Ammon's horn (tissue), 1 donor: ENCODE measurements at places on chromosomes 1 and 21.
A peak's percentile ranks its signal among the peaks of the same experiment; 100 is the strongest.

GRCh38 chr1:72000809-72001208 is 281.5 kb downstream of the NEGR1 start:
- no peak for DNase-seq

DNA sequence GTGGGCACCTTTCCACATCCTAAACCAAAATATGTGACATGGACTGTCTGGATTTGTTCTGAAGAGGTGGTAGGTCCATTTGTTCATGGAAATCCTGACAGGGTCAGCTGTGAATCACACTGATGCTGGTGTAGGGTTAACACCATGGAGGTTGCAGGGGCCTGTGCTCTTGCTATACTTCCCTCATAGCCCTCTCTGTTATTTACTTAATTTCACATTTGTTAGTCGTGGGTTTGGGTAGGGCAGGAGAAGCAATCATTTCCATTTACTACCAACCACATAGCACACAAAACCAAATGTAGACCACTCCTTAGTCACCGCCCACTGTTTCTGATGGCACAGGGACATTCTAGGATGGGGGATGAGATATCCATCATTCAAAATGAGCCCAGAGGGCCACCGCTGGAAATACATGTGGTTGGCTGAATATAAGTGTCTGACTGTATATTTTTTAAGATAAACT is 61.8 kb upstream of the POU2F1 start:
- DNase-seq, result no peak

DNA sequence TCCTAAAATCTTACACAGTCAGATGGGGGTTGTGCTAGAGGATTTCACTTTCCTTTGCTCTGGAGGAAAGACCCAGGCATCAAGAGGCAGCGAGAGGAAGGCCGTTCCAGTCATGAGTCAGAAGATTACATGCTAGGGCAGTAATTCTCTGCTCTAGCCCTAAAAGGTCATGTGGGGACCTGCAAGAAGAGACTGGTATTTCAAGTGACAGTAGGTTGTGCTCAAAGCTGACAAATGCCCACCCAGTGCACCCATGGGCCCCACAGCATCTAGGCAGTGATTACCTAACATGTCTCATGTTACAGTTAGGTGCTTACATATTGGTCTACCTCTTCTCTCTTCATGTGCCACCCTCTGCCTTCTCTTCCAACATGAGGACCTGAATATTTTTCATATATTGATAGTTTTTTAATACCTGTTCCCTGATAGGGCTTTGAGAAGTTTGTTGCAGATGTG is 99.7 kb upstream of the BEND5 start:
- DNase-seq, result no peak

DNA sequence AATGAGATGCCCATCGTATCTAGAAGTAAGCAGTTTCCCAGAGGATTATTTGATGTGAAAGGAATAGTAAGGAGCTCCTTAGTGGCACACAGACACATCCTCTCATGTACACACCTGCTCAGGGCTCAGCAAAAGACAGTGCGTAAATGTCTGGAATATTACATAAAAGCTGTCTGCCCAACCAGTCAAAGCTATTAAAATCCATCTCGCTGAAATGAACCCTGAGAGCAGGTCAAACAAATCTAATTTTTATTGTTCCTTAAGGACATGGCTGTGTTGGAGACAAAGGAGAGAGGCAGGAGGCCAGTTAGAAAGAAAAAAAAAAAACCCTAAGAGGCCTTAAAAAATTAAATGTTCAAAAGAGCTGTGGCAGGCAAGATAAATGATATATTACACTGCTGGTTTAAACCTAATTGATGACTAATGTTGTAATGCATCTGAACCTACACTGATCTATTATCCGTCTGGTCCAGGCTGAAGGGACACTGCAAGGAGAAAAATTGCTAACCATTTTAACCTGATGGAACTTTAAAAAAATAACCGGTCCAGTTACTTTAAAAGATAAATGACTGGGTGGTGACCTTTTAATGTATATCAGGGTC is 58.5 kb upstream of the FGGY start:
- no peak for DNase-seq

DNA sequence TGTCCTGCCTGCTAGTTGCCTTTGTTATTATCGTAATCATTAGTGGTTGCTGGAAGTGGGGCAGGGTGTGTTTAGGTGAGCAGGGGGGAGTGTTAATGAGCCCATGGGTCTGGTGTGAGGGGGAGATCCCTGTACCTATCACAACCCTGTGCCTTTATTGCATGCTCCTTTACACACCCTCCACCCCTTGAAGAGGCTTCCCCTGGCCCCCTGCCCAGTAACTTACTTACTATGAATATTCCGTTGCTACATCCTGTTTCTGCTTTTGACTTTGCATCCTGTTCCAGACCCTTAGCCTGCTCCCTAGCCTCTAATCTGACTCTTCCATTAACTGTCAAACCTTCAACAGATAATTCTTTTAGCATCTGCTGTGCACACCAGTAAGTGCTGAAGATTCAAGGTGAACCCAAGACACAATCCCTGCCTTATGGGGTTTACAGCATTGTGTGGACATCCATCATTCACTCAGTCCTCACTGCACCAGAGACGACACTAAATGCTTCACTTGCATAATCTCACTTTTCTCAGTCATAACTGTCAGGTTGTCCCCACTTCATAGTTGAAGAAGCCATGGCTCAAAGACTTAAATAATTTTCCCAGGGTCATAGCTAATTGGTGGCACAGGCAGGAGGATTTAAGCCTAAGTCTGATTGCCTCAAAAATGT is 47.9 kb downstream of the CDC7 start:
- no peak for DNase-seq

DNA sequence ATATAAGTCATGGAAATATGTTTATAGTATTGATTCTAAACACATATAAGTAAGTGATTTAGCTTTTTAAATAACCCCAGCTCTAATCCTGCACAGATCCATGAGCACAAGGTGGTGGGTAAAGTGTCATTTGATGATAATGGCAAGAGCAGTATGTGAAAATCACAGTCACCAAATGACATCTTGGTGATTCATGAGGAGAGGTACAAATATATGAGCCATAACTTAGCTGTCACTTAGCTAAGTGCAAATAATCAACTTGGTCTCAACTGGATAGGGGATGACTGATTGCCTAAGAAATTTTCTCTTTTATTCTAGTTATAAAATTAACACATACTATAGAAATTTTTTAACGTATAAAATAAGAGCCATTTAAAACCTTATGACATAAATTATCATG is 198.1 kb downstream of the ZZZ3 start:
- DNase-seq, result no peak

- DNase-seq, result no peak
Observed at GRCh38 chr1:215780139-215780538, 213.0 kb downstream of the KCTD3 start.

DNA sequence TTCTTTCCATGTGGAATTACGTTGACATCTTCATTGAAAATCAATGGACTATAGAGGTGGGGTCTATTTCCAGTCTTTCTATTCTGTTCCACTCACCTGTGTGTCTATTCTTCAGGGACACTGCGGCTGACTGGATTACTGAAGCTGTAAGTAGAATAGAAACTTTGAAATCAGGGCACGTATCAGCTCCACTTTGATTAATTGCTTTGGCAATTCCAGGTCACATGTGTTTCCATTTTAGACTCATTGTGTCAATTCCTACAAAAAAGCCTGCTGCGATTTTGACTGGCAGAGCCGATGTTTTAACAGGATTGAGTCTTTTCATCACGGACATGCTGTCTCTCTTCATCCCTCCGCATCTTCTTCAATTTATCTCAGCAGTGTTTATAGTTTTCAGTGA is 20.9 kb upstream of the RNF223 start:
- no peak for DNase-seq

DNA sequence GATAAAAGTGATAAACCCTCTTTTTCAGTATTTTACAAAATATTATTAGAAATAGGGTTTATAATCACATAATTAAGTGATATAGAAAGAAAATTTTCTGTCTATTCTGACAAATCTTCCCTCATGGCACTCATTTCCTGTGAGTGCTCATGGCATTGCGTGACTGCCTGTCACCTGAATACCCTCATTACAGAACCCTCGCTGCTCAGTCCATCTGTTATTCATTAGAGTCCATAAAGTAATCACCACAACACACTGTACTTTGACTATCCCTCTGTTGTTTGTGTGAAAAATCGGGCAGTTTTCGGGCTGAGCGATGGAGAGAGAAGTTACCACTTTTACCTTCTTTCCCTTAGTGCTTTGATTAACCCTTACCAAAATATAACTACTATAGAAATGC is 100.4 kb upstream of the BRINP3 start:
- DNase-seq, result no peak

GRCh38 chr1:101302831-101303511 is 66.2 kb downstream of the S1PR1 start:
- no peak for DNase-seq

DNA sequence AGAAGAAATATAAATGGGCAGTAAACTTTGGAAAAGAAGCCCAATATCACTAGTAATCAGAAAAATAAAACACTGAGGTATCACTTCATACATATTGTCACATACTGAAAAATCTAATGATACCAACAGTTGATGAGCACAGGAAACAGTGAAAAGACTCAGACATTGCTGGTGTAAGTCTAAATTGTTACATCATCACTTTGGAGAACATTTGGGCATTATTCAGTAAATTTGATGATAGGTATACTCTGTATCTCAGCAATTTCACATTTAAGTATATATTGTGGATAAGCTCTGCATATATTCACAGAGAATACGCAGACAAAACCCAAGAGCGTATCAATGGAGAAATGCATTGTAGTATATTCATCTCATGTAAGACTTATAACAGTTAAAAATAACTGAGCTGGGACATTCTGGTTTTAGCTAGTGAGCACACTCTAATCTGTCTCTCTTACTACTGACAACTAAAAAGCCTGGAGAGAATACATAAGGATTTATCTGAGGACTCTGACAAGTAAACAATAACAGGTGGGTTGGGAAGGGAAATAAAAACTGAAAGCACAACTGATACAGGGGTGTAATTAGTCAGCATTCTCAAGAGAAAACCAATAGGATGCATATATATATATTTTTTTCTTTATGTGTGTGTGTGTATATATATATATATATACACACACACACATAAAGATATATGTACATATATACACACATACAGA is 212.7 kb upstream of the JUN start:
- DNase-seq, result no peak

DNA sequence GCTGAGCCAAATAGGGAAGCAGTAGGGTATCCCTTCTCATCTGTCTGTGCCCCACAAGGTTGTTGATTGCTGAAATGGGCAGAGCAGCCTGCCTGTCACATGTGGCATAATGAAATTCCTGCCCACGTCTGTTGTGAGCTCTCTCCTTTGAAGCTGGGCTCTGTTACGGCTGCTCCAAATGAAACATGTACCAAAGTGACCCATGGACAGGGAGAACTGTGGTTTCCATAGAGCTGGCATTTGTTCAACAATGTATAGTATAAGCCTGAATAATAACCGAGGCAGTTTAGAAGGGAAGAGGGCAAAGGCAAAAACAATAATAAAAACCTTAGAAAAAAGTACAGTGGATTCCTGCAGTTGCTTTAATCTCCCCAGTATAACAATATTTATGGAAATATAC is 149.7 kb downstream of the LYPLAL1 start:
- no peak for DNase-seq

- DNase-seq, result peak; percentile 30
Observed at GRCh38 chr21:36909901-36910561, 56.4 kb downstream of the HLCS start.

GRCh38 chr21:23471877-23472276 is 2135.4 kb downstream of the MRPL39 start:
- DNase-seq, result no peak

- no peak for DNase-seq
Observed at GRCh38 chr1:171055966-171056643, 34.6 kb upstream of the FMO3 start.

GRCh38 chr1:210815641-210816550 is 318.1 kb downstream of the KCNH1 start:
- DNase-seq, result peak; percentile 19

DNA sequence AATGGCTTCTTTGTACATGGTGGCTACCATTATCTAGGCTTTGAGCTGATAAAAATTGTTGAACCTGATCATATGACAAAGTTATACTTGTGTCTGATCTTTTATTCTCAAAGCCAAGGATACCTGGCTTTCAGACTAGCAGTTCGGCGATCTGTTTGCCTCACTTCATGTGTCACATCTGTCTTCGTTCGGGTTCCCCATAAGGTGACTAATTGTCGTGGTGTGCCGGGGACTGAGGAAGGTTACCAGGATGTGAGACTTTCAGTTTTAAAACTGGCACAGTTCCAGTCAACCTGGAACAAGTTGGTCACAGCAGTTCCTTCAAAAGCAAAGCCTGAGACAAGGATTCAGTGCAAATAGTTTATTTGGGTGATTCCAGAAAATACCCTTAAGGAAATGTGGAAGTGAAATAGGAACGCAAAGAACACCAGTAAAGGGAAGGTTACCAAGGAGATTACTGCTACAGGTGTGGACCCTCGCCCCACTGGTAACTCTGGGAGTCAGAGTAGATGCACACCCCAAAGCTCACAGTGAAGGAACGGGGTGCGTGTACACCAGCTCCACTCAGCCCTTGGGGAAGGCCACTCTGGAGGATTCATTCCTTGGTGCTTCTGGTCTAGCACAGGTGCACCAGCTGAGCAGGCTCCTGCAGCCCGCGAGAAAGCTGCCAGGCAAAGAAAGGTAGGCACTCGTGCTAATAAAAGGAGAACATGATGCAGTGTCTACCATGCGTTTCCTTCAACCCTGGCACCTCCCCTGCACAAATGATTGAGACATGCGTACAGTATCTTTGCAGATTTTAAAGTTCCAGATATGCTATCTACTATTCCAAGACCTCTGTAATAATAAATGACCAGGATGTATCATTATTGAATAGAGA is 69.0 kb downstream of the VWA5B1 start:
- no peak for DNase-seq

DNA sequence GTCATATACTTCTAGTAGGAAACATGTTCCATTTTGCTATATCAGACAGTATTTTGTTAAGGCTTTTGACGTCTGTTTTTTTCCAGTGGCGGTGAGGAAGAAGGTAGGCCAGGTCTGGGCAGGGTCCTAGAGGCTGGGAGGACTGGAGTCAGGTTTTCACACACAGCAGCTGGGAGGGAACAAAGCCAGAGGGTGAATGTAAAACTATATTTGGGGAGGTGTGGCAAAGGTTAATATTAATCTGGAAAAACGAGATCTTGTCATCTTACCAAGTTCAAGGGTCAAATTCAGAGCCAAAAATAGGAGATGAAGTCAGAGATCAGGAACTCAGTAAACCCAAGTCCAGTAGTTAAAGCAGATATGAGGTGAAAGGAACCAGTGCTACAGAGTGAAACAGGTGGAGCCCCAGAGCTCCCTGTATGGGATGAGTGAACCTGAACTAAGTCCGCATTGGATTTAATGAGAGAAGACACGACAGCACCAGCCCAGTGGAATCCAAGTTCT is 10.7 kb upstream of the OTUD7B start:
- no peak for DNase-seq

- no peak for DNase-seq
Observed at GRCh38 chr21:29091033-29091432, 17.6 kb upstream of the CCT8 start.
